ENCODE measurements at places on chromosomes 6 and 20.

GRCh38 chr6:37052027-37052628 is 46.7 kb downstream of the FGD2 start:
- no peak for DNase-seq

DNA sequence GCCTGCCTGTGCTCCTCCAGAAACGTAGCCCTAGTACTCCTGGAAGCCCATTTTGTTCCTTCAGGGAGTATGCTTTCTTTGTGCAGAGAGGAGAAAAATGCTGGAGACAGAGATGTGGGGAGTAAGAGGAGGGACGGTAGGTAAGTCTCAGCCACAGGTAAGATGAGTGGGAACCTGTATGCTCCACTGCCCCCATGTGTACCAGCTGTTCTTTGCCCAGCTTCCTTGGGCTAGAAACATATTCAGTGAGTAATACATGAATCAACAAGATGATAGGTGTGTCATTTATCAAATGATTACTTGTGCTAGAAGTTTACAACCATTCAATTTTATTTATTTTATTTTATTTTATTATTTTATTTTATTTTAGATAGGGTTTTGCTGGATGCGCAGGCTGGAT is 13.6 kb upstream of the CEP85L start:
- no peak for DNase-seq

GRCh38 chr6:151010071-151010470 is 144.6 kb downstream of the MTHFD1L start:
- no peak for DNase-seq

- no peak for DNase-seq
Observed at GRCh38 chr6:160999516-160999915, 7.9 kb downstream of the MAP3K4 start.

DNA sequence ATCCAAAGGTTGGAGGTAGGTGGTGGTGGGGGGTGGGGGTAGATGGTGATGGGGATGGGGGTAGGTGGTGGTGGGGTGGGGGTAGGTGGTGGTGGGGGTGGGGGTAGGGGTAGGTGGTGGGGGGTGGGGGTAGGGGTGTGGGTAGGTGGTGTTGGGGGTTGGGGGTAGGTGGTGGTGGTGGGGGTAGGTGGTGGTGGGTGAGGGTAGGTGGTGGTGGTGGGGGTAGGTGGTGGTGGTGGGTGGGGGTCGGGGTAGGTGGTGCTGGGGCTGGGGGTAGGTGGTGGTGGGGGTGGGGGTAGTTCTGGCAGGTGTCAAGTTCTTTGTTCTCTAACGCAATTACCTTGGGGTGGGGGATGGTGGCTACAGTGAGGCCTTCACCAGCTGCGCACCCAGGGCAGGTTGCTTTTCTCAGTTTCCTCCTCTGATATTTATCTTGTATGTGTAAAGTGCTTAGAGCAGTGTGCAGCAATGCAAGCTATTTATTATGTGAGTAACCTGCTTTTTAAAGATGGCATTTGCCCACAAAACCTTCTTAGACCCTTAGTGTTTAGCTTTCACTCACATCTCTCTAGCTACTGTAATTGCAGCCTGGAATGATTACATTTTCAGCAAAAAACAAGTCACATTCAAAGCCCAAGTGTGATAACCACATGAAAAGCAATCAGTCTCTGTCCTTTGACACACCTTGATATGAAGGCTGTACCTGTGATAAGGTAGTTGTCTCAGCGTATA is 8.2 kb upstream of the CCDC167 start:
- no peak for DNase-seq

DNA sequence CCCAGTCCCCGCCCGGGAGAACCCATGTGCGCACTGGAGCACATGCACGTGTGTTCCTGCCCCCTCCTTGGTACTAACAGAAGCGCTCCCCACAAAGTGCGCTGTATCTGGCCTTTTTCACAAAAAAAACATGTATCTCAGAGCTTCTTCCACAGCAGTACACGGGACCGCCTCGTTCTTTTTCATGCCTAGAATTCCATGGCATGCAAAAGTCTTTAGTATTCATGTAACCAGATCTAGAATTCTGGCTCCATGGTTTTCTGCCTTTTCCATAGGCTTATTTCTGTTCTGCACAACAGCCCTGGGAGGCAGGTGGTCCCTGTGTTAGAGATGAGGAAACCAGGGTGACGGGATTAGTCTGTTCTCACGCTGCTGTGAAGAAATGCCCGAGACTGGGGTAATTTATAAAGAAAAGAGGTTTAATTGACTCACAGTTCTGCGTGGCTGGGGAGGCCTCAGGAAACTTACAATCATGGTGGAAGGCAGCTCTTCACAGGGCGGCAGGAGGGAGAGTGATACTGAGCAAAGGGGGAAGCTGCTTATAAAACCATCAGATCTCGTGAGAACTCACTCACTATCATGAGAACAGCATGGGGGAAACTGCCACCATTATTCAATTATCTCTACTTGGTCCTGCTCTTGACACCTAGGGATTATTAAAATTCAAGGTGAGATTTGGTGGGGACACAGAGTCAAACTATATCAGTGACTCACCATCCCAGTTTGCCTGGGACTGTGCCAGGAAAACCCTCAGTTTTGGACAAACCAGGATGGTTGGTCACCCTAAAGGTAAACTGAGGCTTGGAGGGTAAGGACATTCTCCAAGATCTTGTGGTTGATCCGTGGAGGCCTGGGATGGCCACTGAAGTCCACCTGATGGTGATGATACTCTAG is 41.0 kb downstream of the C20orf203 start:
- DNase-seq, result no peak

DNA sequence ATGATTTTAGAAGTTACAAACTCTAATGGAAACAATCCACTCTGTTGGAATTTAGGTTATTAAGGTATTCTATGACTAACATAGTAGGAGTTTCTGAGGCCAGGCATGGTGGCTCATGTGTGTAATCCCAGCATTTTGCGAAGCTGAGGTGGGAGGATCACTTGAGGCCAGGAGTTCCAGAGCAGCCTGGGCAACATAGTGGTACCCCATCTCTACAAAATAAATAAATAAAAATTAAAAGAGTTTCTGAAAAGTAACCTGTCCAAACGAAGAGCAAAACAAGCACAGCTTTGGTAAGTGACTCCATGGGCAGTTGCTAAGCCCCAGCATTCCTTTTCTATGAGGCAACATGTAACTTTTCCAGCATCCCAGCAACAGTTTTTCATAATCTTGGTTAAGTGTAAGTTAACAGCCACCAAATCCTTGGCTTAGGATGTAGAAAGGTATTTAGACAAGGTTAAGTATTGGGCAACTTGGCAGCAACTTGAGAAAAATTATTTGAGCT is 86.3 kb downstream of the SOX4 start:
- DNase-seq, result peak; percentile 71

DNA sequence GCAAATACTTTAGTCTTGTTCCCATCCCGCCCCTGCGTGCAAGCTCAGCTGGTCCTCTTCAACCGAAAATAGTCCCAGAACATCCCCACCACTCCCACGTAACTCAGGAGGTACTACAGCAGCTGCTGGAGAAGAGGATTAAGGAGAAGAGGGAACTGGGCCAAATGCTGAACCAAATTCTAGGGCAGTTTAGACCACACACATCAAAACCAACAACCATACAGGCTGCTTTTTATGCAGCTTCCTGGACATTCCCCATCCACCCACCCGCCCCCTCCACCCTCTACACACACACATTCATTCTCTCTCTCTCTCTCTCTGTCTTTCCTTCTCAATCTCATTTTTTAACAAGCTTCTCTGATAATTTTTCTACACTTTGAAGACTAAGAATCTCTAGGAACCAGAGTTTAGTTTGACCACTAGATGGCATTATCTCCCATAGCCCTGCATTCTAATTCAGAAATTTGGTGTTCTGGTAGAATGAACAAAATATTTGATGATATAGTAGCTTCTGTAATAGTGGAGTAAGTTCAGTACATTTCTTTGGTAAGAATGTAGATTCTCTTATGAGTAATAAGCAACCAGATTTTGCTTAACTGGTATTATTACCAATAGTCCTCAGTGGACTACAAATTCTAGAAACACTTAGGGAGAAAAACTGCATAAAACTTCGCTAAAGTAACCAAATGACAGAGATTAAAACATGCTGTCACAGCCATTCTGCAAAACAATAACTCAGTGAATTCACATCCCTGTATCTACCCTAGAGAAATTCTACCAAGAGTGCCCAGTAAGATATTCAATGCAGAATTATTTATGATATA is 52.1 kb upstream of the BEND6 start:
- peak; percentile 23 for DNase-seq

GRCh38 chr6:83847179-83847578 is 6.0 kb upstream of the RIPPLY2 start:
- DNase-seq, result no peak

GRCh38 chr6:95784869-95785268 is 207.5 kb downstream of the MANEA start:
- no peak for DNase-seq

DNA sequence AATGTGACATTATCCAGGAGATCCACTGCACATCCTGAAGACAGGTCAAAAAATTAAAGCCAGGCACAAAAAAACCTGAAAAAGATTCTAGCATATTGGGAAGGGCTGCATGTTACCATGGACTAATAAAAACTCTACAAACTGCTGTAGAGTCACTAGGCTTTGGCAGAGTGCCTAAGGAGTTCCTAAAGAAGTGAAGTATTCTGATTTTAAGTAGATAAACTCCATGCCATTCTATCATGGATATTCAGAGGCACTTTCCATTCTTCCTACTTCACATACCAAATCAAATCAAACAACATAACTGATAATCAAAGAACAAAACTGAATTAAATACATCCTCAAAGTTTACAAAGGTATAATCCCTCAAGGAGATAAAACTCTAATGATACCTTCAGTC is 3.0 kb upstream of the MBOAT1 start:
- no peak for DNase-seq

DNA sequence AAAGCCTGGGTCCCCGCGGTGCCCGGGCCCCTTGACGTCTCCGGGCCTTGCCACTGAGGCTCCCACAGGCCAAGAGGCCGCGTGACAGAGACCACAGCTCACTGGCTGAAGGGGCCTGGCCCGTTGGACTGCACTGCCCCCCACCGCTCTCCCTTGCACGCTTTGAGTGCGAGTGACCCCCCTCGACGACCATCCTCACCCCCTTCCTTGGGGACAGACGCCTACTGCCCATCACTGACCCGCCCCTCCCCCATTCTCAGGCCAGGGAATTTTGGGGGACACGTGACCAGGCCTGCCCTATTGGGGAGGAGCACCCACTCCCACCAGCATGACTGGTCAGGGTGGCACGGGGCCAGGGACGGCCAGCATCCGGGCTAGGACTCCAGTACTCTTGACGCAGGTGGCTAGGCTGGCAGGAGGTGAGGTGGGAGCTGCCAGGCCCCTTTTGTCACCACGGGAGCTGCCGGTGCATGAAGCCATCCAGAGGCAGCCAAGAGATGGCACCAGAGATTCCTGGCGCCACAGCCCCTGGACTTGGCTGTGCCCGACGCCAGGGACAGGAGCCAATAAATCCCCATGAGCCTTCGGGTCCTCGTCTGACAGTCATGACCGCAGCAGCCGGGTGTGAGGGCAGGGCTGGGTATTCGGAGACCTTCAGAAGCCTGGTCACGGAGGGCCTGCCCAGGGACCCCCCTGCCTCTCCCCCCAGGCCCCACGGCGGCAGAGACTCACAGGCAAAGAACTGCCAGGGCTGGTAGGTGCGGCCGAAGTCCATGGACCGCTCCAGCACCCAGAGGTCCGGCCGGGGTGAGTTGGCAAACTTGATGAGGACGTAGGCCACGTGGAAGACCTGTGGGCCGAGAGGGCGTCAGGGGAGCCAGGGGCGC is 14.5 kb downstream of the LAMA5 start:
- DNase-seq, result no peak

GRCh38 chr6:29925321-29925720 is 17.0 kb upstream of the HLA-A start:
- no peak for DNase-seq

GRCh38 chr20:57288651-57289277 is 22.3 kb upstream of the BMP7 start:
- DNase-seq, result no peak

DNA sequence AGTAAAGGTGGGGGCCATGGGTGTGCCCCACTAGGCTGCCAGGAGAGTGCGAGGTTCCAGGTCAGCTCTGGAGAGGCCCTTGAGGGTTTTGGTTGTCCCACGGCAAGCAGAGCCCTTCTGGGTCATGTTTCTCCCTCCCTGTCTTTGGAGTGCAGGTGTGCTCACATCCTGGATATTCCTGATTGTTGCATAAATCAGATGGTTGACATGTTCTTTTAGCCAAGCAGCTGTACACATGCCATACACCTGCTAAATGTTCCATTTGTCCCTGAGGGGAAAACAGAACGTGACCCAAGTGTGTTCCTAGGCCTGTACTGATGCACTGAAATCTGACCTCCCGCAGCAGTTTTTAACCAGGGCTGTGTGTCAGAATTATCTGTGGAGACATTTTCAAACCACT is 77.5 kb upstream of the BEND3 start:
- no peak for DNase-seq

GRCh38 chr20:34875642-34876405 is 588 bp upstream of the ACSS2 start:
- DNase-seq, result peak; percentile 97

- DNase-seq, result no peak
Observed at GRCh38 chr6:1315201-1315559, 3.3 kb downstream of the FOXQ1 start.

GRCh38 chr20:21396599-21397340 is 556 bp downstream of the NKX2-4 start:
- DNase-seq, result no peak

- peak; percentile 89 for DNase-seq
Observed at GRCh38 chr6:41917528-41917927, 3.4 kb downstream of the MED20 start.

- DNase-seq, result no peak
Observed at GRCh38 chr20:2327620-2328555, 32.1 kb downstream of the TGM3 start.

DNA sequence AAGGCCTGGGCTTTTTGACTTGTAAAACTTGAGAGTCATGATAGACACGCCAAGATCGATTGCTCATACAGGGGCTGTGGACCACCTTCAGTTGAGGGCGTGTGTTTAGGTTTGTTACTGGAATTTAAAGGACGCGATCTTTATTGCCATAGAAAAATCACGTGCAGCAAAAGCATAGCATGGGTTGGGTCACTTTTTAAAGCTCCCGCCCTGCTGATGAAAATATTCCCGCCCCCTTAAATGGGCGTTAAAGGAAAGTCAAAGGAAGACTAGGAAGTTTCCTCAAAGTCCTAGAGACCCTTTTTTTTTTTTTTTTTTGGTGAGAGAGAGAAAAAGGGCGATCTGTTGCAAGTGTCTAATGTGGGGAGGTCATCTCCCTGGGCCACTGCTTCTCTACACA is 23.1 kb downstream of the TFAP2A start:
- no peak for DNase-seq

GRCh38 chr6:30265181-30265580 is 52.0 kb upstream of the TRIM26 start:
- no peak for DNase-seq

All from non-pigmented ciliary epithelial cell (primary cell).